ENCODE measurements at places on chromosomes 13 and 19.

DNA sequence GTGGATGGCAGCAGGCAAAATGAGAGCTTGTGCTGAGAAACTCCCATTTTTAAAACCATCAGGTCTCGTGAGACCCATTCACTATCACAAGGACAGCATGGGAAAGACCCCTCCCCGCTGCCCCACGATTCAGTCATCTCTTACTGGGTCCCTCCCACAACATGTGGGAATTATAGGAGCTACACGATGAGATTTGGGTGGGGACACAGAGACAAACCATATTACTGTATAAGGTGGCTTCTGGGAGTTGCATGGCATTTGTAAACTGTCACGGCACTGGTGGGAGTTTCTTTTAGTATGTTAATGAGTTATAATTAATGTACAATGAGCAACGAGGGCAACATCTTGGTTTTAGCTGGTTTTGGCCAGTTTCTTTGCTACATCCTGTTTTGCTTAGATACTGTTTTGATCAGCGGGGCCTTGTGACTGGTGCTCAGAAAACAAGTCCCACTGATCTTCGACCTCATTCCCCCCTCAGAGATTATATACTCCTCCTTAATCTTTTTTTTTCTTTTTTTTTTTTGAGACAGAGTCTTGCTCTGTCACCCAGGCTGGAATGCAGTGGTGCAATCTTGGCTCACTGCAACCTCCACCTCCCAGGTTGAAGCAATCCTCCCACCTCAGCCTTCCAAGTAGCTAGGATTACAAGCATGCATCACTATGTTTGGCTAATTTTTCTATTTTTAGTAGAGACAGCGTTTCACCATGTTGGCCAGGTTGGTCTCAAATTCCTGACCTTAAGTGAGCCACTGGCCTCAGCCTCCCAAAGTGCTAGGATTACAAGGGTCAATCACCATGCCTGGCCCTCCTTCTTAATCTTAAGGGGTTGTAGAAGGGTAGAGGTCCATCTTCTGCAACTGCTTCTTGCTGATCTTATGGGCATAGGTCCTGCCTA is 21.3 kb upstream of the ZNF599 start:
- DNase-seq: no peak

DNA sequence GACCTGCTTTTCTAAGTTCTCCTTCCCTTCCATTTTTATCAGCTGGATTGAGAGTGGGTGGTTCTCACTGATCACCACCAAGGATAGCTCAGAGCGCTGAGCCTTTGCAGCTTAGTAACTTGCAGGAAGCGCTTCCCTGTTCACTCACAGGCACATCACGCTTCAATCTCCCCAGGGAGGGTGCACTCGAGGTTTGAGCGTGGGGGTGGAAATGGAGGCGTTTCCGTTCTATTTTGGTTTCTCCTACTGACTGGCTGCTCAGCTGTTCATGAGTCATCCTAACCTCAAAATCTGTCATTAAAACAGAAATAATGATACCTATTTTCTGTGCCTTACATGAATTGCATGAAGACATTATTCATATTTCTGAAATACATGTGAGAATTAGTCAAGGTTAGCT is 292.1 kb downstream of the SPRY2 start:
- no peak for DNase-seq

GRCh38 chr13:93862259-93862658 is 617.2 kb downstream of the DCT start:
- DNase-seq: no peak

- no peak for DNase-seq
Measured at GRCh38 chr13:75785130-75785529, 149.0 kb downstream of the LMO7 start.

- no peak for DNase-seq
Measured at GRCh38 chr19:38665219-38665931, 17.9 kb downstream of the ACTN4 start.

- no peak for DNase-seq
Measured at GRCh38 chr13:97502181-97502580, 68.2 kb downstream of the RAP2A start.

GRCh38 chr19:47226426-47227351 is 4.3 kb downstream of the BBC3 start:
- DNase-seq: no peak

- DNase-seq: no peak
Measured at GRCh38 chr19:2850256-2850925, 9.1 kb downstream of the ZNF555 start.

DNA sequence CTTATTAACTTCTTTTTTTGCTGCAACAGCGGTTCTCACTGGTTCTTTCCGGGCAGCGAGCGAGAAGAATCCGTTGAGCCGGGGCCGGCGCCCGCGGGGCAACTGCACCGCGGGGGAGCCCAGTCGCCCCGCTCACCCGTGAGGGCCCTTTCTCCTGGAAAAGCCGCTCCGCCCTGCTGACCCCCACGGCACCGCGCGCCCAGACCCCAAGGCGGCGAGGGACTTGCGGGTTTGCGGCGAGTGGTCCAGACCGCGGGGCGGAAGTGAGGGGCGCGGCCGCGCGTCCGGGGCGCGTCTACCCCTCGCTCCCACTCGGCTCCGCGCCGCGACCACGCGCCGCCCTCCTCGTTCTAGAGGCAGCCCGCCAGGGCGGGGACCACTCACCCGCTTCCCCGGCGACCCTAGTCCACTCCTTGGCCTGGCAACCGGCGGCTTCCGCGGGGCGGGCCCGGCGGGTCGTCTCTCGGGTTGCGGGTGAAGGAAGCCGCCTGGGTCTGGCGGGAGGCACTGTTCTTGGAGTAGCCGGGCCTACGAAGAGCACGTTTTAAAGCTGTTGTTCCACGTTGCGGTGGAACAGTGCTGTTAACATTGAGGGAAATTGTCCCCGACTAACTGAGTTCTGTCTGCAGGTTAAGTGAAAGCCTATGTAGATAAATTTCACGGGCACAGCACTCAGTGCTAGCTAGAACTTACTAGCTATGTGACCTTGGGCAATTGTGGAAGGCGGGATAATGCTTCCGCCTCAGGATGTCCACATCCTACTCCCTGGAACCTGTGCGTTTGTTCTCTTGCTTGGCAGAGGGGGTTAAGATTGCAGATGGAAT is at the start of gene NEK3:
Gene NEK3 (minus strand): TSS at position 439 of the 824 bp plus-strand sequence. CDS start 3,406 bp downstream, outside the sequence.
- peak; percentile 4 for DNase-seq

- DNase-seq: no peak
Measured at GRCh38 chr19:46524308-46524707, 28.6 kb upstream of the PNMA8B start.

DNA sequence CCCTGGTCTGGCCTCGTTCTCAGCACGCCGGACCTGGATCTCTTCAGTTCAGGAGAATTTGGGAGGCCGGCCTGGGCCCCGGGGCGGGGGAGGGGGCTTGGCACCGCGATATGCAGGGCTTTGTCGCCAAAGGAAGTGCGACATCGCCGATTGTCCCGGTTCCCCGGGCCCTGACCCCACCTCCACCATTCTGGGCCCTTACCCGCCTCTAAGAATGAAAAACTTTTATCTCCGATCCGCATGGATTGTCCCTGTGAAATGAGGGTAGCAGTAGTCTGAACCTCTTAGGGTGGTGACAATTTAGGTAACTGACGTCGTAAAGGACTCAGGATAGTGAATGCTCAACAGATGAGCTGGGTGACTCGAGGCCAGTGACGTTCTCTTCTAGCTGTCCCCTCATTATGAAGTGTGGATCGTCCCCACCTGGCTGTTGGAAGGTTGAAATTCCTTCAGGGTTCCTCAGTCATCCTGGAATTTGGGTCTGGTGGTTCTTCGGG is 650 bp downstream of the DDA1 start:
- DNase-seq: no peak

- no peak for DNase-seq
Measured at GRCh38 chr19:14354445-14354844, 26.8 kb upstream of the ADGRE5 start.

DNA sequence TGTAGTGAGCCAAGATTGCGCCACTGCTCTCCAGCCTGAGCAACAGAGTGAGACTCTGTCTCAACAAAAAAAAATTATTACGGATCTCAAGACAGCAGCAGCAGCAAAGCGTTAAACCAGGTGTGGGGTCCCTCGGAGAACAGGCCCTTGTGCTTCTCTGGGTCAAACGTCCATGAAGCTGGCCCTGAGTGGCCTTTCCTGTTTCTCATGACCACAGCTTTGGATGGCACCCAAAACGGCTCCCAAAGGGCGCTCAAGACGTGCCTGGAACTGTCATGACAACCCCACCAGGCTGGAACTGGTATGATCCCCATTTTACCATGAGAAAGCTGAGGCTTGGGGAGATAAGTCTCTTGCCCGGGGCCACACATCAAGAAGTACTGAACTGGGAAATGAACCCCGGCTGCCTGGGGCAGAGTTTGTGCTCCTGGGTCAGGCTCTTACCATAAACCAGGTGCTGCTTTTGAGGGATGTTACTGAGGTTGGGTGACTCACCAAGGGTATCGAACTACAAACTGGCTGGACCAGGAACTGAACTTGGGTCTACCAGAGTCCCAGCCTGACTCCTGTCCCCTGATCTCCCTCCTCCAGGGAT is 11.6 kb upstream of the SAMD1 start:
- DNase-seq: no peak

DNA sequence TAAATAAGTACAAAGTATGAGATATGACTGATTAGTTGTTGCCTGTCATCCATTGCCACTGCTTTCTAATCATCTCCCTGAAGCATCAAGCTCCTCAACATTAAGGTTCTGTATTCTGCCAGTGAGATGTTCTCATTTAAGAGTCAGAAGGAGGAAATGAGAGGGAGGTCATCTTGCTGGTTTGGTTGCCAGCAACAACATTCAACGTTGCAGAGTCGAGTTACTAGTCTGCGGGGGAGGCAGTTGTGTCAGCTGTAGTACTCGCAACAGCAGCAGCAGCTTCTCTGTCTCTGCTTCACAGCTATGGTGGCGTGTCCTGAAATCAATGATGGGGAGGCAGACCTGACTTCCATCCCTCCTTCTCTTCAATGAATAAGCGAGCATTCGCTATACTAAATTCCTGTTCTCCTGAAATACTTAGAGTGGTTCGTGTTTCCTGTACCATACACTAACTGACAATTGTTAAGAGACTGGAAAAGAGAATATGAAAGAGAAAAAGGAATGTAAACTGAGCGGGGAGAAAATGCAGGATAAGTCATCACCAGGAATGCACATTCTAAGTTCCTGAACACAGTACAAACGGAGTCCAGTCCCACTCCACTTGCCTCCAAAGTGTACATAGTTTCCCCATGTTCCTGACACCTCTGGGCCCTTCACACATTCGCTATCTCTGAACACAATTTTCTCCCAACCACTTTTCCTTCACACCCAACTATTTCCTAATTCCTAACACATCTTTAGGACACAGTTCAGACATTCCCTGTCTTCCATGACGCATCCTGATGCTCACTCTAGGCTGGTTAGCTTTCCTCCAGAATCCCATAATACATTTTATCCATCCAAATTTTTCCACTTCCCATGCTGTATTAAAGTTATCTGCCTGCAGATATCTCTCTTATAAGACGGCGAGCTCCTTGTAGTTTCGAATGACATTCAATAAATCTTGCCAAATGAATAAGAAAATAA is 263.0 kb downstream of the KLF12 start:
- no peak for DNase-seq

Measured in NCI-H1105 (cell line).